ENCODE measurements at places on chromosomes 3 and 15.

- no peak for DNase-seq
Measured at GRCh38 chr3:43004282-43004681, 25.2 kb downstream of the GASK1A start.

GRCh38 chr15:47492195-47492594 lies 225.1 kb upstream of the SEMA6D start:
- DNase-seq: no peak

DNA sequence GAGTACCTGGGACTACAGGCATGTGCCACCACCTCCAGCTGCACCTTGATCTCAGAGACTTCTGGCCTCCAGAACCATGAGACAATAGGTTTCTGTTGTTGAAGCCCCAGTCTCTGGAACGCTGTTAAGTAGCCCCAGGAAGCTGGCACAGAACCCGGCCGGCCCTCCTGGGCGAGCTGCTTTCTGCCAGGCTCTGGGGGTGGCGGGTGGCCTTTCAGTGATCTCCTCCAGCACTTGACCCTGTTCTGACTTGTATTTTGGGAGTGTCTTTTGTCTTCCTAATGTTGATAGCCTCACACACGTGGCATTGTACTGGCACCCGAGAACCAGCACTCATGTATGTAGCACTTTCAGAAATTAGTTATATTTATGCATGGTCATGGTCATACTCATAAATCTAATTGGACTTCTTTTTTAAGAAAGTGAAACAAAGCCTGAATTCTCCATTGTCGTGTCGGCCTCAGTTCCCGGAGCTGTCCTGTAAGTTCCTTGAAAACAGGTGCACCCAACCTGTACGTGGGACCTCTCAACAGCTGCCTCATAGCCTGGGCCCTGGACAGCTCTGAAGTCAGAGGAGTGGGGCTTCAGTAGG lies 74.0 kb downstream of the TFRC start:
- no peak for DNase-seq

DNA sequence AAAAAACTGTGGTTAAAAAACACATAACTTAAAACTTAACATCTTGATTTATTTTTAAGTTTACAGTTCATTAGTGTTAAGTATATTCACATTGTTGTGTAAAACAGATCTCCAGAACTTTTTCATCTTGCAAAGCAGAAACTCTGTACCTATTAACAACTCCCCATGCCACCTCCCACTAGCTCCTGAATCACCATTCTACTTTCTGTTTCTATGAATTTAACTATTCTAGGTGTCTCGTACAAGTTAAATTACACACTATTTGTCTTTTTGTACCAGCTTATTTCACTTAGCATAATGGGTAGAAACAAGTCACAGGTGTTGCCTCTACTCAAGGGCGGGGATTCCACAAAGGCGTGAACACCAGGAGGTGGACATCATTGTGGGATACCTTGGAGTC lies 43.2 kb downstream of the CRTC3 start:
- DNase-seq: no peak

GRCh38 chr15:51737522-51738305 lies at the start of gene LYSMD2:
TSS of gene LYSMD2 (minus strand) at chr15:51737655. CDS start at chr15:51737622, 33 bp downstream.
- peak; percentile 80 for DNase-seq

DNA sequence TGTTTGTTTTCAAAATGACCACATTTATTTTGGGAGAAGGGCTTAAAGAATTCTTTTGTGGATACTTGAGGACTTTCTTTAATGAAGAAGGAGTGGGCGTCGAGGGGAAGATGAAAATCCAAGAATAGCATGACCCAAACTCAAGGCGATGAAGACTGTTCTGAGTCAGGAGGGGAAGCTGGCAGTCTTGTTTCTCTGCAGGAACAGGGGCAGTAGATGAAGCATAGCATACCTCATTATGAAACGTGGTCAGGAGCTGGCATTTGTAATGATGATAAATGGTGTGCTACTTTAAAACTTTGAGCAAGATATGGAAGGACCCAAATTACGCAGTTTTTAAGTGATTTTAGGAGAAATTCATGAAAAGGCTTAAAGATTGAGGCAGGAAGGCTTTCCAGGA lies 549.0 kb downstream of the IGSF11 start:
- DNase-seq: peak; percentile 26

GRCh38 chr3:97687734-97688133 lies 76.8 kb upstream of the ARL6 start:
- no peak for DNase-seq

GRCh38 chr3:133237380-133237779 lies 162.5 kb upstream of the BFSP2 start:
- no peak for DNase-seq

DNA sequence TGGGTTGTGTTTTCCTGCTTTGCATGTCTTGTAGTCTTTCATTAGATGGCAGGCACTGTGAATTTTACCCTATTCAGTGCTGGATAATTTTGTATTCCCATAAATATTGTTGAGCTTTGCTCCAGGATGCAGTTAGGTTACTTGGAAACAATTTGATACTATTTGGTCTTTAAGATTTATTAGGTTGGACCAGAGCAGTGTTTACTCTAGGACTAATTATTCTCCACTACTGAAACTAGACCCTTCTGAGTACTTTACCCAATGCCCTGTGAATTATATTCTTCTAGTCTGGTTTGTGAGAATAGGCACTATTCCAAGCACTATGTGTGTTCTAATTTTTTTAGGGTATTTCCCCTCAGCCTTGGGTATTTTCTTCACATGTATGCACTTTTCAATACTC lies 37.8 kb upstream of the TASOR start:
- peak; percentile 13 for DNase-seq

DNA sequence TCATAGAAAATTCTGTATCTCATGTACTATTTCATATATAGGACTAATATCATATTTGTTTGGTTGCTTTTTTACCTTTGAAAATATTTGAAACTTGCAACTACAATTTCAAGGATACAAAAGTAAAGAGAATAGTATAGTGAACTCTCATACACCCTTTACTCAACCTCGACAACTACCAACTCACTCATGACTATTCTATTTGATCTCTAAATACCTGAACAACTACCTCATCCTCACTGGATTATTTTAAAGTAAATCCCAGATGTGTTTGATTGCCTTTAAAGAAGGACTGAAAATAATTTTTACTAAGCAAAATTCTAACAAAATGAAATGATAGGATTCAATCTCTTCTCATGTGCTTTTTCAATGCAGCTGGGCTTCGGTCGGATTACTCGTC lies 12.1 kb downstream of the TMPRSS7 start:
- DNase-seq: no peak

GRCh38 chr15:95816591-95816990 lies 513.9 kb upstream of the NR2F2 start:
- no peak for DNase-seq

DNA sequence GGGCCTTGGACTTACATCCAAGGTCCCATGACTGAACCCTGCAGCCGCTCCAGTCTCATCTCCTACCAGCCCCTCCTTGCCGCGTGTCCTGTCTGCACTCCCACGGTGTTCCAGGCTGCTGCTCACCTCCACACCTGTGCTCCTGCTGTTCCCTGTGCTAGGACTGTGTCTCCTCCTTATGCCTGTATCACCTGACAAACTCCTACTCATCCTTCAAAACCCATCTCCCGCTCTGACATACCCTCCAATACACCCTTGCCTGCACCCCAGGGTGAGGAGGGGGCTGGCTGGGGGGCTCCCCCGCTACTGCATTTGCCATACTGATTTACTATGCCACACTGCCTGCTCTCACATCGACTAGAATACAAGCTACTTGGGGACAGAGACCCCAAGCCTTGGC lies 53.6 kb downstream of the CYP11A1 start:
- no peak for DNase-seq

DNA sequence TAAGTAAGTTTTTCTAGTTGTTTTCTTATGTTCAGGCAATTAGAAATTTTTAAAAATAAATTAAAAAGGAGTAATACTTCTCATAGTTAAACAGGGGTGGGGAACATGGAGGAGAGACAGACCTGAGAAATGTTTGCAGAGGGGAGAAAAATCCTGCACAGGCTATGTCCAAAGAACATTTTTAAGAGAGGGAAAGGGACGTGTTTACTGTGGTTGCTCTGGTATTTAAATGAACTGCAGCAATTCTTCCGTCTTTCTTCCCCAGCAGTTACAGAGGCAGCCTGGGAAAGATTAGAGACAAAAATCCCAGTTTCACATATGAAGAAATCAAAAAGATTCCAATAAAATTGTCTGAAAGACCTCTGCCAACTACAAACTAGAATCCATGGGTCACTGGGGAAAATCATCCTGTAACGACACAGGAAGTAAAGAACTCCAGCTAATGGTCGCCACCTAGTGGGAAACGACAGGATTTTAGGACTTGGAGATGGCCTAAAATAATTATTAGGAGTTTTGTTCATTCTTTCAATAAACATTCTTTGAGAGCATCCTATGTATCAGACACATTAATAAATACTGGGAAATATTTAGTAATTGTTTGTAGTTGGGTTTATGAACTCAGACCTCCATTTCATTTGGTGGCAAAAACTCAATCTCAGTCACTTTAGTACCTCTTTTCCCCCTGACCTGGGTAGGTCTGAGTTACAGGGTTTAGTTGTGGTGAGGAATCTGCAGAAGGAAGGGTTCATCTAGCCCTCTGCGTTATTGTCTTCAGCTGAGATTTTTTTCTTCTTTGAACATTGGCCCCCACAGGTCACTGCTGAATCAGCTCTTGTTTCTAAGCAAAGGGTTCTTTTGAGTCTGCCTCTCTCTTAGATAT lies 69.9 kb upstream of the GOLIM4 start:
- DNase-seq: peak; percentile 83

- no peak for DNase-seq
Measured at GRCh38 chr3:45480871-45481270, 92.5 kb downstream of the LARS2 start.

DNA sequence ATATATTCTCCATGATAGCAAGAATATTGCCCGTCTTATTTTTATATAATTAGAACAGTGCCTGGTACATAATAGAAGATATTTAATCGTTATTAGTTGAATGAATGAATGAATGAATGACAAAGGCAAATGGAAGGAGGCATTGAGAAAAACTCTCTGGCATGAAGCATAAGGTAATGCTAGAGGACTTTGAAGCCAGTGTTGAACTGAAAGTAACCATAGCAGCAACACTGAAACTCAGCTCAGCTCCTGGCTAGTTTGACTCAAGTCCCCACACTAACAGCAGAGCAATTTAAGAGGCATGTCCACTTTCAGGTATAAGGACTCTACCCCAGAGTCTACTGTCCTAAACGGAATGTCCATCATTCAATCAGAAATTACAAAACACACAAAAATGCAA lies 227.0 kb downstream of the CPNE4 start:
- DNase-seq: peak; percentile 48

DNA sequence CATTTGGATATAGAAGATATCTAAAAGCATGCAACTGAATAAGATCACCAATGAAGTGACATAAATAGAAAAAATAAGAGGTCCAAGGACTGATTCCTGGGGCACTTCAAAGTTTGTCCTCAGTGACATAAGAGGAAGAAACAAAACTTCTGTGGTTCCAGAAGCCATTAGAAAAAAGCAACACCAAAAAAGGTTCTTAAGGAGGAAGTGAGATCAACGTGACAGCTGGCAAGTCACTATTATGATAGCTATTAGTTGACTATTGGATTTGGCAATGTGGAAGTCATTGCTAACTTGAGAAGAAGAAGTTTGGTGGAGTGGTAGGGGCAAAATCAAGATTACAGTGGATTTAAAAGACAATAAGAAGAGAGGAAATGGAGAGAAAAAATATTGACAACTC lies 1098.3 kb downstream of the NAALADL2 start:
- DNase-seq: no peak

GRCh38 chr3:156187146-156187769 lies 66.9 kb downstream of the KCNAB1 start:
- DNase-seq: no peak

- no peak for DNase-seq
Measured at GRCh38 chr3:98504539-98504938, 7.1 kb downstream of the OR5K2 start.

GRCh38 chr3:139251529-139251928 lies 92.3 kb upstream of the MRPS22 start:
- peak; percentile 11 for DNase-seq

DNA sequence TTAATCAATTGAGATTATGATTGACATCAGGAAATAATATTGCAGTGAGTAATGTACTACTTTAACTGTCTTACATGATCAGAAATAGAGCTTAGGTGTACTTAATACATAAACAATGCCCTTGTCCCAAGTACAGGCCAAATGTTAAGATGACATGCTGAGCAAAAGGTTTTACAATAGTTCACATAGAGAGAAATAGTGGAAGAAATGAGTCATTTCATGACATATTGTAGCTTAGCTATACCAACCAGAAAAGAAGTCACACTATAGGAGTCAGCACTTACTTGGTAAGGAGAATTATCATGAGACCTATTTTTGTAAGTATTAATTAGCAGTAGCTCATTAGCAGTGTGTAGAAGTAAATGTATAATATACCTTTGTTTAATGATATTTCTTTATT lies 96.4 kb upstream of the NANOGP8 start:
- peak; percentile 25 for DNase-seq

DNA sequence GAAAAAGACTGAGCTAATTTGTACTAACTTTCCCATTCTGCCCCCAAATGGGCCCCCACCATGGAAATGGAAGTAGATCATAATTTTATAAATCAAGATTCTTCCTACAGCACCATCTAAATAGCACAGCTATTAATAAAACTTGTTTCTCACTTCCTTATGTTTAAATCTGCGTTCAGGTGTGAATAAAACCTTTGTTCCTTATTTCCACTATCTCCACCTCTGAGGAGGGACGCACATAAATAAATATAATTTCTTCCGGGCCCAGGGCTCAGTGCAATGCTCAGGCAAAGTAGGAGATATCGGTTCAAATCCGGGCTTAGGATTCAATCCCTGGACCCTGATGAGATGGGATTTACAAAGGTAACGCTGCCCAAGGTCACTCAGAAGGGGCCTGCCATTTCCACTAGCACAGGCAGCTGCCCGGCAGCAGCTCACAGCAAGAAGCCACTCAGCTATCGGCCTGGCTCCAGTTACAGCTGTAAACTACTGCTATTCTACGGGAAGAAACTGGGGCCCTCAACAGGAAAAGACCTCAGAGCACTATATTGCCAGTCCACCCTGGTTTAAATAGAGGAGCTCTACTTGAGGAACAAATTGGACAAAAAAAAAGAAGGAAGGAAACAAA lies 52.5 kb downstream of the FOXP1 start:
- DNase-seq: no peak

GRCh38 chr3:62097121-62097520 lies 276.2 kb downstream of the FEZF2 start:
- DNase-seq: no peak

GRCh38 chr15:48806151-48806550 lies 4.7 kb downstream of the CEP152 start:
- DNase-seq: peak; percentile 9

- DNase-seq: no peak
Measured at GRCh38 chr3:114615523-114616085, 321.8 kb downstream of the TIGIT start.

GRCh38 chr3:98877132-98877531 lies 24.4 kb downstream of the DCBLD2 start:
- DNase-seq: no peak

DNA sequence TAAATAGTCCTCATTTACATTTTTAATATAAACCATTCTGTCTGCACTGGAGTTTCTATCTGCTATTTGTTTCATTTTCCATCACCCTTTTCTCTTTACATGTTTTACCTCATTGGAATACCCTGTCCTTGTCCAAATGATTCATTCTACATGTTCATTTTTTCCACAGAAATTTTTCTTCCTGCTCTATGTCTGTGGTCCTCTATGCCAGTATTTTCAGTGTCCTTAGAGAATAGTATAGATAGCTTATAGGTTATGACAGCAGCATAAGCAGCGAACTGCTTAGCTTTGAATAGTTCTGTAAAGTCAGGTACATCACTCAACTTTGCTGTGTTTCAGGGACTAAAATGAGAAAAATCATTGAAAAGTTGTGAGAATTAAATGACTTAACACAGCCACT lies 742.3 kb upstream of the CBLB start:
- no peak for DNase-seq

GRCh38 chr3:134092208-134092701 lies 62.5 kb upstream of the SLCO2A1 start:
- DNase-seq: no peak
